NCI-H2081 (cell line): ENCODE measurements at places on chromosomes 3 and 15.

DNA sequence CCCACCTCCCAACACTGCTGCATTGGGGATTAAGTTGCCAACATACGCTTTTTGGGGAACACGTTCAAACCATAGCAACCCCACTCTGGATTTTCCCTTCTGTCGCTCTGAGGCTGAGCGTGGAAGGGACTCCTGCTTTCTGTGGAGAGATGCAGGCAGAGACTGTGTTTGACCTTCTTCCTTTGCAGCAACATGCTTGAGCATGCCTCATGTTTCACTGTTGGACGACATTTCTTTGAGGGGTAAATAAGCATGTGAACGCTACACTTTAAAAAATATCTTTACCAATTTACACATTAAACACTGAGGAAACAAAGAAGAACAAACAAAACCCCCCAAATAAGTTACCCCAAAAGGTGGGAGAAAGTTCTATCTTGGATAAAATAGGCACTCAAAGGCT is 14.2 kb upstream of the MAPK6 start:
- DNase-seq: no peak

- DNase-seq: no peak
Observed at GRCh38 chr3:38541806-38542205, 45.7 kb downstream of the EXOG start.

DNA sequence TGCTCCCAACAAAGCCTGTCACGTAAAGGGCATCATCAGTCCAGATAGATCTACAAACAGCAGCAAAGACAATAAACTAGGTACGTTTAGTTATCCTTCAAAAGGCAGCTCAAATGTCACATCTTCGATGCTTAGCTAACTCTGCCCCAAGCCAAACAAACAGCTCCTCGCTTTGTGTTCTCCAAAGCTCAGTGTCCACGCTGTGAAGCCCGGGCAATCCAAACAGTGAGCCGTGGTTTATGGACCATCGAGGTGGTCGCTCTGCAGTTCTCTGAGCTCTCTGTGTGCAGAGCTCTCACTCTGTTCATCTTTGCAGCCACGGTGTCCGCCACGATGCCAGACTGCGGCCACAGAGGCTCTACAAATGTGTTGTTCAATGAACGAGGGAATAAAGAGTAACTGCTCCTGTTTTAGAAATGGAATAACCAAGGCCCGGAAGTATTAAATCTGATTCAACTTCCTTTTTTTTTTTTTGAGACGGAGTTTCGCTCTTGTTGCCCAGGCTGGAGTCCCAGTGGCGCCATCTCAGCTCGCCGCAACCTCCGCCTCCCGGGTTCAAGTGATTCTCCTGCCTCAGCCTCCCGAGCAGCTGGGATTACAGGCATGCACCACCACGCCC is 117.2 kb upstream of the FAM174B start:
- DNase-seq: no peak

DNA sequence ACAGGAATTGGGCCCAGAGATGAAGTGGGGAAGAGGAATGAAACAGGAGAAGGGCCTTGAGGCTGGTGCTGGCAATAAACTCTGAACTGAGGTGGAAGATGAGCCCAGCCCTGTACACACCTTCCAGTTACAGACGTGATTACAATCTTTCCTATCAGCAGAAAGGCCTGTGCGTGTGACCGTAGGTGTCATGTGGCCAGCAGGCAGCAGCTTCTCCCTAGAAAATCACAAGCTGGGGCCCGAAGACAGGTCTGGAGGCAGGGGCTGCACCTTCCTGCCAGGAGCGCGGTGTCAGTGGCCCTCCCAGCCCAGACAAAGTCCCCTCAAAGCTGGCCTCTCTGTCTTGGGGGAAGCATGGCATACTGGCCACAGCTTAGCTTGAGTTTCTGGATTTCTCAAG is 16.7 kb upstream of the PIGZ start:
- DNase-seq: no peak

GRCh38 chr15:72676838-72677237 is 9.1 kb downstream of the HIGD2B start:
- no peak for DNase-seq

DNA sequence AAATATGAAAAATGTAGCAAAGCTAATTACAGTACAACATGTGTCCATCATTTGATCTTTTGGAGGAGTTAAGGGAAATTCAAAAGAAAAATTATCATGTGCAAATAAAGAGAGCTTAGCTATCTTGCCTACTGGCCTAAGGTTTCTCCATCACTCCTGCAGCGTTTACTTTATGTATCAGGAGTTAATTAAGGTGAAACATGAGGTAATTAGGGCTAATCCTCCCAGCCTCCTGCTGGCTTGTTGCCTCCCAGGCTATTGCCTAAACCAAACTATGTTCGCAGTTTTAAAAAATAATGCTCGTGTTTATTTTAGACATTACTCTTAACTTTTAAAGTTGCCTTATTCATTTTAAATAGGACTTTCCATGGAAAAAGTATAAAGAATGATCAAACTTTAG is 367.5 kb downstream of the ROBO2 start:
- DNase-seq: peak; percentile 63
